NCI-H446 treated with DMSO at 0.1 percent for 48 hours (cell line): ENCODE measurements at places on chromosomes 7 and 10.

GRCh38 chr10:36761121-36761520, 364.3 kb upstream of the ANKRD30A start:
- no peak for DNase-seq

GRCh38 chr10:62650411-62650810, 154.1 kb upstream of the ADO start:
- no peak for DNase-seq

GRCh38 chr10:94091649-94092048, 97.9 kb downstream of the PLCE1 start:
- no peak for DNase-seq

GRCh38 chr10:6009150-6009549, 31.8 kb upstream of the IL15RA start:
- no peak for DNase-seq
